ENCODE measurements at places on chromosomes 1 and 21.

- DNase-seq = no peak
These were observed 30.8 kb downstream of the IER5 start for GRCh38 chr1:181119093-181119989.

DNA sequence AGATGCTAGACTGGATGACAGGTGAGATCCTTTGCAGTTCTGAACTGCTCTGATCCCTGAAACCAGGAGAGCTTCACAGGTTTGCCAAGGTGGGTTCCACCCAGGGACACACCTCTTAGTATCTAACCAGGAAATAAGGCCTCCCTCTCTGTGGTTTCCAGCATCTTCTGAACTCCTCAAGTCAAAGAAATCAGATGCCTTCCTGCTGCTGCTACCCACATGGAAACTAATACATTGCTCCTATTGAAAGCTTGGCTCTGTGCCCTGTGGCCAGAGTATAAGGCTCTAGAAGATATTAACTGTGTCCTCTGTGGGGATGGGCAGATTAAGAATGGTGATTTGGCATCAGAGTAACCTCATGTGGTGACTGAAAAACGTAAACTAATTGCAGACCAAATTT lies 75.0 kb upstream of the MRPS6 start:
- DNase-seq = no peak

DNA sequence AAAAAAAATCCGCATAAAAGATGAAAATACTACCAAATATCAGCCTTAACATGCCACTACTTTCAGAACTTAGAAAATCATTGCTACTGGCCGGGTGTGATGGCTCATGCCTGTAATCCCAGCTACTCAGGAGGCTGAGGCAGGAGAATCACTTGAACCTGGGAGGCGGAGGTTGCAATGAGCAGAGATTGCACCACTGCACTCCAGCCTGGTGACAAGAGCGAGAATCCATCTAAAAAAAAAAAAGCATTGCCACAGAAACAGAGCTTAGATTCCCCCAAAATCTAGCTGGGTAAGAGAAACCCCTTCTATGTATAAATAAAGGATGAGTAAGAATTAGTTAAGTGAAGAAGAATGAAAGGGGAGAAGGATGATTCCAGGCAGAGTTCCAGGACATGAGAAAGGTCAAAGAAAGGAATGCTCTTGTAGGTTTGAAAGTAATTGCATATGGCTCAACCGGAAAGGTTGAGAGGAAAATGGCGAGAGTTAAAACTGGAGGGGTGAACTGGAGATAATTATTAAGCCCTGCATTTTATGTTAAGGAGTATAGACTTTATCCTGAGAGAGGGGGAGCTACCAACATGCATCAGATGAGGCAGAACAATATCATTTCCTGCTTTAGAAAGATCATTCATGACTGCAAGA lies 19.7 kb upstream of the NRDC start:
- DNase-seq = no peak

- no peak for DNase-seq
These were observed 8.3 kb upstream of the CSF1 start for GRCh38 chr1:109902204-109902985.

DNA sequence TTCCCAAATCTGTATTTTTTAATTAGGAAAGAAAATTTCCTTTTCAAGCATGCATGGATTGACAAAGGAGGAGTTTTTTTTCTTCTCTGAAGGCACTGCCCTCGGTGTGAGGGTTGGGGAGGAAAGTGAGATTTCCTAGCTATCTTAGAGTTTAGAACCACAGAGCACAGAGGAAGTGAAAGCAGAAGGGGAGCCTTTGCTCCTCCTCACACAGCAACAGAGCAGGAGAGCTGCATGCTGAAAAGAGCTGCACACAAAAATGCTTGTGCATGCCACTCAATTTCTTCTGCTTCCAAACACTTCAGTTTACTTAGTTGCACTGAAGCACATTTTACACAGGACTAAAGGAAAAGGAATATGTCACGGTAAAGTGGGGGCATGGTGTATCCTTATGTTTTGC lies 308.1 kb downstream of the GPATCH2 start:
- DNase-seq = no peak

DNA sequence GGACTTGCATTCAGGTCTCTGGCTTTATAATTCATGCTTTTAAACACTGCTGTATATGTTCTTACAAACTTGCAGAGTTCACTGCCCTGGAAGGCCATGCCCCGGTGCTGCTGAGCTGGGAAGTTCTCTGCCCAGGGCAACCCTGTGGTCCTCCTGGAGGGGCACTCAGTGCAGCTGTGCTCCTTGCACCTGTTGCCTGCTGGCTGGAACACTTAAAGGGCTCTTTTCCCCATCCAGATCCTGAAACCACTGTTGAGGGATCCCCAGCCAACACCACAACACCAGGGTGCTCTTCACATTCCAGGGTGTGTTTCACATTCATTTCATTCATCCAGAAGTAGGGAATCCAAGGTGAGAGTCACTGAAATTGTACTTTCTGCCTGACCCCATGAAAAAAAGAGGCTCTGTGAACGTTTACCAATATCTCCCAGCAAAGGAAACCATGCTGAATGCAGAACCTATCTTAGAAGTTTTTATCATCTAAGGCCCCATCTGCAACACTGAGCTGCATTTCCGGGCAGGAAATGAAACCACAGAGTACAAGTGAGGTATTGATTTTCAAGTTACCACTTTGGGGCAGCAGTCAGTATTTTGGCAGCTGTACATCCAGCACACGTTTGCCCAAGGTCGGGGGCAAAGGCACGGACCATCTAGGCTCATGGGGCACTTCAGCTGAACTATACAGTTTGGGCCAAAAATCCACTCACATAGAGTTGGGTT lies 16.4 kb upstream of the KIAA0040 start:
- no peak for DNase-seq

DNA sequence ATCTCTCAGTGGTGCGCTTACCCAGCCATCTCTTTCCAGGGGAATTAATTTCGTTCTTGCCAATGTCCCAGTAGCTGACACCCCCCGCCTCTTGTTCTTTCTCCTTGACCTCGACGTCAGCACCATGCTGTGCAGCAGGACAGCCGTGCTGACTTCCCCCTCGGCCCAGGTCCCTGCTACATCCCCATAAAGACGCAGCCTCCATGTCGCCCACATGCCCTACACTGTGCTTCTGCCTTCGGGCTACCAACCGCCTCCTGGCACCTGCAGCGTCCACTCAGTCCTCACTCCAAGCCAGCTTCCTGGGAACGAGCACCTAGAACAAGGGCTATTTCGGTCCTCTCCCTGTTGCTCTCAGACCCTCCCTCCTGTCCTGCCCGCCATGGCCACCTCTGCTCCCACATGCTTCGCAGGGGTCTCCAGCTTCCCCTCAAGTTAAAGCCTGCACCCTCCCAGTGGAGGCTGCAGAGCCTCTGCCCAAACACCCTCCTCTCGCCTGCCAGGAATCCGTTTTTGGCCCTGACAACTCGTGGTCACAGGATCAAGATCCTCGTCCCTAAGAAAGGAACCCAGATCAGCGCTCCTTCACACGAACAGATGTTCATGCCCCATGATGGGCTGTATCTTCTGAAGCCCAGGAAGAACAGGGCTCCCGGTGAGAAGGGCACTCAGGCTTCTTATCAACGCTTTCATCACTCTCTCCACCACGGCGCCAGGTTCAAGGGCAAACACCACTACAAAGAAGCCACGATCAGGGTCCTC lies 109.7 kb downstream of the NPHP4 start:
- no peak for DNase-seq

DNA sequence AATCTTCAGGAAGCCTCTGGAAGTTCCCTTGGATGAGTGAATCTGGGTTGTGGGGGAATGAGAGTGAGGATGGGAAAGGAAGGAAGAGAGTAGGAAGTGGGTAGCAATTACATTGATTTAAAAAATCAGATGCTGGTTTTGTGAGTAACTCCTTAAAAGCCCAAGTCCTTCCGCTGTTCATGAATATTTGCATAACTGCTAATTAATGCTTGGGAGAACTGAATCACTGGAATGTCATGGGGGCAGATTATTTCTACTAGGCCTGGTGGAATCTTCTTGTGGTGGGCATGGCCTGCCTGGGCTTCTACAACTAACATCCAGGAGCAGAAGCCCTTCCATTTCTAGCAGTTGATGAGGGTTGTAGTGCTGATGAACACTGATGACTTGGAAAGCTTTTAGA lies 52.7 kb downstream of the FASLG start:
- DNase-seq = no peak

- peak; percentile 63 for DNase-seq
These were observed at the start of gene DMRTA2 for GRCh38 chr1:50422946-50423669. Gene DMRTA2, minus strand, starts transcription at chr1:50423443. Its CDS starts 1,907 bp downstream, at chr1:50421536.

GRCh38 chr21:33116676-33117075 lies 46.7 kb downstream of the OLIG1 start:
- DNase-seq = no peak

DNA sequence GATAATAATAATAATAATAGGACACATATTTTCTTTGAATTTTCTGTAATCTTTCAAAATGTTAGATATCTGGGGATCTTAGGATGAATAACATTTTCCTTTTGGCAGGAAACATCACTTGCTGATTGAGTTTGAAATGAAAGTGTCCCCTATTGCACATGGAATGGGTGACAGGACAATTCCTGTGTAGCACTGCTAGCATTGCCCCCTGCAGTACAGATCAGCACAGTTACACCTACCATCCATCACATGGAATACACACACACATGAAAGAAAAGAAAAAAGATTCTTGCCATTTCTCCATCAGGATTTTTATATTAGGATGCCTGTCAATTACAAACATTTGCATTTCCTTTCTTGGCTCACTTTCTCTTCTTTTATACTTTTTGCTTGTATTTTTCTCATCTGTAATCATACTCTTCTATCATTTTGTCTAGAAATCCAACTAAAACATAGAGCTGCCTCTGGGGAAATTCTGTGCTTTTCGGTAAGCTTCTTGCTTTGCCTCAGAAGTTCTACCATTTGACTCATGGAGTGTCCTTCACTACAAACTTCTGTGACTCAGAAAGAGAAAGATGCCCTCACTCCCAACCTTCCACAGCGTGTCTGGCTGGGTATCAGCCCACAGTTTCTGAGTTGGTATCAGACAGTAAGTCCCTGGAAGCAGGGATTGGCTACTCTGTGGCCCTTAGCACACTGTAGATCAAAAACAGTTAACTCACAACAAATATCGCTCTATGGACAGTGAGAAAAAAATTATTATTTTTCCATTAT lies 641.2 kb downstream of the PTPRC start:
- DNase-seq = no peak

DNA sequence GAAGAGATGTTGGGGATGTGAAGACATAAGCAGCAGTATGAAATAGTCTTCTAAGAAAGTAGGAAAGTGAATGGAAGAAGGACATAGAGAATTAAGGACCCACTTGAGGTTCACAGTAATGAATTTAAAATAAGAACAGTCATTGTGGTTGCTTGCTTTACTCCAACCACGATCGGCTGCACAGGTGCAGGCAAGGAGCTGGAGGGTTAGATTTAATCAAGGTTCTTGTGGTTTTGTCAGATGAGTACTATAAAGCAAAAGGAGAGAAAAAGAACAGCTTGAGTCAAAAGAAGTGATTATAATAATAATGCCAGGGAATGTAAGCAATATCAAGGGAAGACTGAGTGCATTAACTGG lies 46.1 kb upstream of the RBM34 start:
- no peak for DNase-seq

GRCh38 chr1:11335417-11336056 lies 62.5 kb downstream of the UBIAD1 start:
- DNase-seq = no peak

DNA sequence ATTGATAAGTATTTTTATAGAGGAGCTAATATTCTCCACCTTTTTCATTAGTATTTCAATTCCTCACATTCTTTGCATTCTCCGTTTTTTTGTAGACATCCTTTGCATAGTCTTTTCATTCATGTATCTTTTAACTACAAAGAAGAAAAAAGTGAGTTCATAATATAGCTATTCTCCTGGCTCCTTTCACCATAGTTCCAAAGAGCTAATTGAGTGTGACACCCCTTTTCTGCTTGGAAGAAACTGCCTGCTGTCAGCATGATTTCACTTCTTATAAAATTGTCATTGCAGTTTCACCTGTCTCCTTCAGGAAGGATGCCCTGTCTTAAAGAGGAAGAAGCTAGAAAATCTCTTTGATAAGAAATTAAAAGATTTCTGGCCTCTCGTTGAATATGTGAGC lies 991.1 kb downstream of the KCNT2 start:
- DNase-seq = no peak

- DNase-seq = no peak
These were observed 44.5 kb downstream of the TAS1R2 start for GRCh38 chr1:18814874-18815531.

DNA sequence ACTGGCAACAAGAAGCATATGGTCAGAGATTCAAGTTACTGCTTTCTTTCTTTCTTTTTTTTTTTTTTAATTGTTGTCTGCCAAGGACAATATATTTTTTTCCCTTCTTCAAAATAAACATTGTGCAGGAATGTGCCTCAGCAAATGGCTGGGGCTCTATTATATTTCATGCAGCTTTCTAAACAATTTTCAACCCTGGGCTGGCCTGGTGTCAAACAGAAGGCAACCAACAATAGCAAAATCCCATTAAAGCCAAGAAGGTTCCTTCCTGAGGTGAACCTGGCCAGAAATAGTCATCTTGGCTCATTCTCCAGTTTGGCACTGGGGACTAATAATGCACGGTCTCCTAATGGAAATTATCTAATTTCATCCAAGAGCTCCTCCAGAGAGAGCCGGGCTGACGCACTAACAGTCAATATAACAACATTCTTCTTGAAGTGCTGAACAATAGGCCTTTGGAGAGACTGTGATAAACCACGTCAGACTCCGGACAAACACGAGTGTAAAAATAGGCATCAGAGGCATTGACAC lies 35.7 kb upstream of the HLX start:
- no peak for DNase-seq

- DNase-seq = no peak
These were observed 9.0 kb downstream of the ZBTB18 start for GRCh38 chr1:244060117-244060516.

GRCh38 chr1:186578325-186579016 lies 101.8 kb downstream of the PTGS2 start:
- DNase-seq = no peak

- no peak for DNase-seq
These were observed 20.9 kb upstream of the SPATC1L start for GRCh38 chr21:46205166-46205565.

DNA sequence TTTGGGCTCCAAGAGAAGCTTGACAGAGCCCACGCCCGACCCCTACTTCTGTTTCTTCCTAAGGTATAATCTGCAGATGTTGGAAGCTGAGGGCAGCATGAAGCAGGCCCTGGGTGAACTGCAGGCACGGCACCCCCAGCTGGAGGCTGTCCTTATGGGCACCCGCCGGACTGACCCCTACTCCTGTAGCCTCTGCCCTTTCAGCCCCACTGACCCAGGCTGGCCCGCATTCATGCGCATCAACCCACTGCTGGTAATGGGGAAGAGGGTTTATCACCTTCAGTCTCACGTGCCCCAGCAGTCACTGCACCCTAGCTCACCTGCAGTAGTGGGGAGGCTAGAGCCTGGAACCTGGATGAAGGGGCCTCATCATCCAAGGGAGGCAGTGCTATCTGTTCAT lies 3.1 kb upstream of the LENEP start:
- DNase-seq = no peak

DNA sequence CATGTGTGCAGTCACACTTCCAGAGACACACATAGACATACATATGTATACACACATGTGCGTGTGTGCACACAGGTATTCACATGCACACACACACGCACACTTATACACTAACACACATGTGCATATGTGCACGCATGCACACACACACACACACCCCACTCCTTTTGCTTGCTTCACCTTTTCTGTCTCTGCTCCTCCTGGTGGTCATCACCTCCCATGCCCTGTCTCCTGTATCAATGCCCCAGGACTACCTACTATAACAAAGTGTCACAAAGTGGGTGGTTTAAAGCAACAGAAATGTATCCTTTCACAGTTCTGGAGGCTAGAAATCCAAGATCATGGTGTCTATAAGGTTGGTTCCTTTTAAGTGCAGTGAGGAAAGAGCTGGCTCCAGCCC lies 27.4 kb downstream of the ETS2 start:
- DNase-seq = no peak

- DNase-seq = peak; percentile 36
These were observed 13.2 kb downstream of the IER5 start for GRCh38 chr1:181101581-181102226.
